ENCODE measurements at places on chromosomes 11 and 22. TPM values are rescaled to one million over a fixed set of nuclear protein-coding genes. Genes with fewer than 3 reads are reported as not detected.

The C2CD3 gene
- total RNA-seq = 35.0 TPM

The BCO2 gene
- 0.37 TPM for total RNA-seq

The ZBTB16 gene
- not detected for total RNA-seq

The ARHGAP8 gene
- total RNA-seq = 0.87 TPM

DNA sequence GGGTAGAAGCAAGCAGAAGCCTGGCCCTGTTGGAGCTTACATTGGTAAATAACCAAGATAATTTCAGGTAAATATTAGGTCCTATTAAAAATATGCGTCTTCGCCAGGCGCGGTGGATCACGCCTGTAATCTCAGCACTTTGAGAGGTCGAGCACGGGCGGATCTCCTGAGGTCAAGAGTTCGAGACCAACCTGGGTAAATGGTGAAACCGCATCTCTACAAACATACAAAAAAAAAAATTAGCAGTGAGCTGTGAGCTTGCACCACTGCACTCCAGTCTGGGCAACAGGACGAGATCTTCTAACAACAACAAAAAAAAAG is 529 bp upstream of the SULT4A1 start:
- DNase-seq = no peak

DNA sequence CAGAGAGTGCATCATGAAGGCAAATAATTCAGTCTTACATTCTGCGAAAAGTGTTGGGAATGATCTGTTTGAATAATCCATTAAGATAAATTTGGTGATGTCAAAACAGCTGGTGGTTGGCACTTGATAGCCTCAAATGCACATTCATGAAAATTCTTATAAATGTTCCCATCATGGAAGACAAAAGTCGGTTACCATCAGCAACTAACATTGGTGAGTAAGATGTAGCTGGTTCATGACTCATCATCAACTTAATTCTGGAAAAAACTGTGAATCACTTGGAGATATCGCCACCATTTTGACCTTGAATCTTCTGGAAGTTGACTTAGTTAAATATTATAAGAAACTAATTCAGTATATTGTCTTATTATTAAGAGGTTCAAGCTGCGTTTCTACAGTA is 11.2 kb downstream of the CRYBB1 start:
- no peak for DNase-seq

GRCh38 chr11:73314117-73314961 is 6.3 kb downstream of the ARHGEF17 start:
- peak; percentile 86 for DNase-seq

DNA sequence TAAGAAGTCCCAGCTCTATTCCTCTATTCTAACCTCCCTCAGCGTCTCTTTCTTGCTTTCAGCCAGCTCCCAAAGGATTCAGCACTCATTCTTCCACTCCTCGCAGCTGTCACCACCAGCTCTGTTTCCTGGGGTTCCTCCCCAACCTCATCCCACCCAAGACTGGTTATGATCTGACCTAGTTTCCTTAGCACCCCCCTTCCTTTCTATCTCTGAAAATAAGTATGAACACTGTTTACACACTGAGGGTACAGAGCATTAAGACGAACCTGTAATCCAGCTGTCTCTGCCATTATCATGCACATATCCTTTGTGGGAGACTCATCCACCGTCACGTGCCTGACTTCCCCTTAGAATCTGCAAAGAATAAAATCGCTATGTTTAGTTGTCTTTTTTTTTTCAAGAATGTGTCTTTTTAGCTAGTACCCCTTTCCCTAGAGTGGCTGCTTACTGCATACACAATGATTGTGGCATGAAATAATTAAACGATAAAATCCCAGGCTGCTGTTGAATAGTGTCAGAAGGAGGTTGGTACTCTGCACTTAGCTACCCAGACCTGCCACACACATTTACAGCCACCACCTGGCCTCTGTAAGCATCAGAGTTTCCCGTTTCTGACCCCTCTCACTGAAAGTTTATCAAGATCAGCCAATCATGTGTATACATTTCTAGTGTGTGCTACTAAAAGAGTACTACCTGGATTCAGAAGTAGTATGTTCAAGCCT is 26.9 kb upstream of the CSTF3 start:
- DNase-seq = no peak

GRCh38 chr11:116862951-116863350 is 25.5 kb upstream of the APOA1 start:
- DNase-seq = no peak
